ENCODE measurements at places on chromosomes 6 and 20.
A peak's percentile ranks its signal among the peaks of the same experiment; 100 is the strongest.

DNA sequence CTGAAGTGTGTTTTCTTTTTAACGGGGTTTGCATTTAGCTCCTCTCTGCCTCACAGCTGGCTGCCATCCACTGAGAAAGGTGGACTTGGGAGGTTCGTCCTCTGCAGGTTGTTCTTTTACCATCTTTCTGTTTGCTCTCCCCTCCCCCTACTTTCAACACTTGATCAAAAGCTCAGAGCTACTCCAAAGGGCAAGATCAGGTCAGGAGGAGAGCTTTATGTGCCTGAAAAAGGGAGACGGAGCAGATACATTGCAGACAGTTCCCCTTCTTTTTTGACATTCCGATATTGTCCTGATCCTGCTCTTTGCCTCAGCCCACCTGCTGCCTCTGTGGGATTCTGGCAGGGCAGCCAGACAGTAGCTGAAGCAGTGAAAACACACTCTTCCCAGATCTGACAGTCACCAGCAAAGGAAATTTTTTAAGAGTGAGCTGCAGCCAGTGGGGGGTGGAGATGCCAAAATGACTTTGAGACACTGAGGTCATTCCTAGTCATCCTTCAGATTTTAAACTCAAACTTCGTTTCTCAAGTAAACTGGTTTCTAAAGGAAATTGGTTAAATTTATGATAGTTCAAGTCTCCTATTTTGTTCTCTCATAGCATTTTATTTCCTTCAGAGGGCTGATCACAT, 26.5 kb downstream of the SMLR1 start:
- DNase-seq: no peak

DNA sequence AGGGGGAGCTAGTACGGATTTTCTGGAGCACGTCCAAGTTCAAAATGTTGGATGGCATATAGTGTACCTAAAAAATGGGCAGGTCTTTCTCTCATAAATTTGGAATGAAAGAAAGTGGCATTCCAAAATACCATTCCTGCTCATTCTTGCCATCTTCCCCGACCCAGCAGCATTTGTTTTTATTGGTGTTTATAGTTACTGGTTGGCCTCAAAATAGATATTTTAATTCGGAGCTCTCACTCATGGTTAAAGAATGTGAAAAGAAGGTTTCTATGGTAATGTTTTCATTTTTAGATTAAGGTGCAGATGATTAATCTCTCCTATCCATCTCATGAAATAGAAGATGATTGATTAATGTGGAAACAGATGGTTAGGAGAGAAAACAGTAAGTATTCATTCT, 204.5 kb downstream of the HIVEP2 start:
- DNase-seq: no peak

- DNase-seq: peak; percentile 2
These were observed 4.5 kb upstream of the DEFB126 start for GRCh38 chr20:137668-138490.

GRCh38 chr20:43191946-43192863, 2.5 kb upstream of the PTPRT start:
- no peak for DNase-seq

GRCh38 chr6:45685076-45685475, 307.3 kb upstream of the SUPT3H start:
- no peak for DNase-seq

Data from NCI-H1092 treated with DMSO at 0.1 percent for 48 hours (cell line).